Midbrain (tissue), 1 donor: ENCODE measurements at places on chromosomes 12 and 14.
A peak's percentile ranks its signal among the peaks of the same experiment; 100 is the strongest.

- DNase-seq, result no peak
Measured at GRCh38 chr12:102522768-102523167, 42.4 kb upstream of the IGF1 start.

DNA sequence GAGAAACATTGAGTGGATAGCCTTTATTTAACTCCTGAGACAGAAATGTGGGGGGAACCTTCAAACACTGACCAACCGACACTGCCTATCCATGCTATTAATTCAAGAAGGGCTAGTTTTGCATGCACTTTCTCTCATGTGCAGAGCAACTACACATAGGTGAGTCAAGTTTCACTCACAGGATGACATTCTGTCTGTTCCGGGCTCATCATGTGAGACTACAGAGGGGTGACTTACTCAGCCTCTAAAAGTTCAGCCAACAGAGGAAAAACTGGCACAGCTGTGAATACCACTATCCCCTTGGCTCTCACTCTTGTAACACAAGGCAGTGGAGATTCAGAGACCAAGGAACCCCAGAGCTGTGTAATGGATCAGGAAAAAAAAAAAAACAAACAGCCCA is 13.3 kb downstream of the BEST3 start:
- DNase-seq, result no peak

DNA sequence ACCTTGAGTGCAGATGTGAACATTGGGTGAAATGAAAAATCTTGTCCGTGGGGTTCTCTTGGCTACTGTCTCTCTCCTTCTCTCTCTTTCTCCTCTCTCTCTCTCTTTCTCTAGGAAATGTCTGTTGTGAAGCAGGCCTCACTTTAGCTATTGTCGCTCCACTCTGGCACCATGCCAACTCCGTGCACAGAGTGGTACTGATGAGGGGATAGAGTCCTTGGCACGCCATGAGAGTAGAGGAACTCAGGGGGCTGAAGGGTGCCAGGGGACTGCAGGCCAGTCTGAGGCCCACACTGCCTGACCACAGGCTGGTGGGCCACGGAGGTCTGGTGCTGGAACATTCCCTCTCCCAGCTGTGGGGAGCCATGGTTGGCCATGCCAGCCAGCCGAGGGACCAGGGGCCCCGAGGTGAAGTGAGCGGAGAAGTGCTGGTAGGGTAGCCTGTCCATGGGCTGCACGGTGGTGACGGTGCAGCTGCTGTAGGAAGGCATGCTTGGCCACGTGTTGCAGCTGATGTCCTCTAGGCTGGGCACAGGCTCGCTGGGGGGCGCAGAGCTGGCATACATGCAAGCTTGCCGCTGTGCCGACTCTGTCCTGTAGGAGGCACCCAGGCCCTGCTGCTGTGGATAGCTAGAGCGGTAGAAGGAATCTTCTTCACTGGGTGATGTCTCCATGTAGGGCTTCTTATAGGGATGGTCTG is 50.4 kb downstream of the TBX5 start:
- DNase-seq, result no peak

GRCh38 chr12:71626768-71627167 is 36.9 kb downstream of the ZFC3H1 start:
- DNase-seq, result no peak

DNA sequence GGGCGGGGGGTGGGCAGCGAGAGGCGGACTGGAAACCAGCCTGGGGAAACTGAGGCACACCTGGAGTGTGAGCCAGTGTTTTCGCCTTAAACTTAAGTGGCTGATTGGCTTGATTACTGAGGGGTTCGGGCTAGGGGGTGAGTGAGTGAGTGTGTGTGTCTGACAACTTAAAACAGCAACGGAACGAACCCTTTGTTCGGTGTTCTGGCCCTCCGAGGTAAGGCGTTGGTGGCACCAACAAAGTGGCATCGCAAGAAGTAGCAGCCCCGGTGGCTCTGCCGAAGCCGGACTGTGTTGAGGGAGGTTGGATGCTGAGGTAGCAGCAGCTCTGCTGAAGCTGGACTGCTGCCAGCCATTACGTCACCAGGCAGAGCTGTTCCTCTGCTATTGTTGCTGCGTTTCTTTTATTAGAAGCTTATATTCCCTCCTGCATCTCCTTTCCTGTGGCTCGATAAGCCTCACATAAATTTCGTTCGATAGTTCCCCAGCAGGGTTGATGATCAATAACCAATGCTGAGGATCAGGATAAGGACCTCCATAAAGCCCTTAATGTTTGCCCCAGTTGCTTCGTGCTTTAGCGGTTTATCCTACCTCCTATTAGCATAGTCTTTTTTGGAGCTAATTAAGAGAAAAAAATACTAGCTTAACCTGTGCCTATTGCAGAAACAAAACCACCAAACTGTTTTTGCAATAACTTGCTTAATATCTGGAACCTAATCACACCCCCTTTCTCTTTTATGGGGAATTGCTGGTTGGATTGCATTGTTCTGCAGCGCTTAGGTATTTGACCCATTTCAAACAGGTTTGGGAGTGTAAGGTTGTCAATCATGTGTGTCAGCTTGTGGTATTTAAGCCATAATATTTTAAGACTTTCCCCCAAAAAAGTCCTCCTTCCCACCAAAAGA is 1.3 kb downstream of the GPR137C start:
- DNase-seq, result peak; percentile 85

GRCh38 chr12:32270818-32271710 is 128.3 kb upstream of the FGD4 start:
- peak; percentile 74 for DNase-seq

DNA sequence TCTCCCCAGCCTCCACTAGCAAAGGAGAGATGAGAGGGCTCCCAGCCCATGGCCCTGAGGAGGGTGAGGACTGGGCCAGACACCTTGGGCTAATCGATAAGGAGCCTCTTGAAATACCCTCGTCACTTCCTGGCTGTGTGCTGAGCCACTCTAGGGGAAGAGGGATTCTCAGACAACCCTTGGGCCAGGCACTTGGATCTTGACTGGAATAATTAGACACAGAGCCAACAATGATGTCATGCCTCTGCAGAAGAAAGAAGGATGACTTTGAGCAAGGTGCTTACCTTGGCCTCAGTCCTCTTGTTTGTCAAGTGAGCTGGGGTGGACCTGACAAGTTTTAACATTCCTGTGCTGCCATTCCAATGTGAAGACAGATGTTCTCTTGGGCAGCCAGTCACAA is 83.1 kb downstream of the LRRC74A start:
- DNase-seq, result no peak

DNA sequence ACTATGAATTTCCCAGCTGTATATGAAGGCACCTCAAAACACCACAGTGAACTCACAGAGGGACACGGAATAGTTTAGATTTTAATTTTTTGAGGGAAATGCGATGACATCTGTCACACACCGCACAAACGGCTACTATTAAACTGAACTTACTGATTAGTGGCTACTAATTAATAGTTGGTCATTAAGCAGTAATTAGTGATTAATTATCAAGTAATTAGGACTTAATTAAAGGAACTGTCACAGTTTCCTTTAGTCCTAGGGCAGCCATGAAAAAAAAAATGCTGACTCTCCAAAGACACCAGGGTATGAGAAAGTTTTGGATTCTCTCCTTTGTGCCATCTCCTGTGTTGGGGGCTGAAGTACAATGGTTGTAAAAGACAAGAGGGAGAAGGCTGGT is 2.9 kb downstream of the OAS1 start:
- no peak for DNase-seq

GRCh38 chr12:83622205-83622604 is 935.5 kb downstream of the TMTC2 start:
- DNase-seq, result no peak

DNA sequence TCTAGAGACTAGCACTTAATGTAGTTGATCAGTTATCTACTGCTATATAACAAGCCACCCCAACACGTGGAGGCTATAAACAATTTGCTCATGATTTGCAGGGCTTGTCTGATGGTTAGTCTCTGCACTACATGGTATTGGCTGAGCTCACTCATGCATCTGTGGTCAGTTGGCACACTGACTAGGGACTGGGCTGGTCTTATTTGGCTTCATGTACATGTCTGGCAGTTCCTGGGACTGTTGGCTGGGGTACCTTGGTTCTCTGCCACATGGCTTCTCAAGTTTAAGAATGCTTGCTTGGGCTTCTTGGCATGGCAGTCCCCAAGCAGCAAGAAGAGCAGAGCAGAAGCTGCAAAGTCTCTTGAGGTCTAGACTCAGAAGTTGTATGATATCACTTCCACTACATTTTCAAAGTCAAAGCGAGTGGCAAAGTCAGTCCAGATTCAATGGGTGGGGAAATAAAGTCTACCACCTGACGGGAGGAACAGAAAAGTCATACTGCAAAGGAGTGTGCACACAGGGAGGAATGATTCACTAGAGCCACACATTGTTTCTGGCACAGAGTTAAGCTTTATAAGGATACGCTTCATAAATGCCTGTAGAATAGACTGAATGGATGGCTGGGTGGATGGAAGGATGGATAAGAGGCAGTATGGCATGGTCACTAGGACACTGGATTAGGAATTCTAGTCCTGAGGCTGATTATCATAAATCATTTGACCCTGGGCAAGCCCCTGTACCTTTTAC is 44.8 kb upstream of the PTHLH start:
- DNase-seq, result no peak

DNA sequence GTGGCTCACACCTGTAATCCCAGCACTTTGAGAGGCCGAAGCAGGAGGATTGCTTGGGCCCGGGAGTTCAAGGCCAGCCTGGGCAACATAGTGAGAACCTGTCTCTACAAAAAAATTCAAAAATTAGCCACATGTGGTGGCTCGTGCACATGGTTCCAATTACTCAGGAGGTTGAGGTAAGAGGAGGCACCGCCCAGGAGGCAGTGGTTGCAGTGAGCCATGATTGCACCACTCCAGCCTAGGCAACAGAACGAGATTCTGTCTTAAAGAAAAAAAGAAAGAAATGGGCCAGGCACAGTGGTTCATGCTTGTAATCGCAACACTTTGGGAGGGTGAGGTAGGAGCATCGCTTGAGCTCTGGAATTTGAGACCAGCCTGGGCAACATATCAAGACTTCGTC is 33.5 kb downstream of the MAP1LC3B2 start:
- DNase-seq, result no peak

GRCh38 chr12:91613223-91613779 is 430.7 kb upstream of the DCN start:
- no peak for DNase-seq

DNA sequence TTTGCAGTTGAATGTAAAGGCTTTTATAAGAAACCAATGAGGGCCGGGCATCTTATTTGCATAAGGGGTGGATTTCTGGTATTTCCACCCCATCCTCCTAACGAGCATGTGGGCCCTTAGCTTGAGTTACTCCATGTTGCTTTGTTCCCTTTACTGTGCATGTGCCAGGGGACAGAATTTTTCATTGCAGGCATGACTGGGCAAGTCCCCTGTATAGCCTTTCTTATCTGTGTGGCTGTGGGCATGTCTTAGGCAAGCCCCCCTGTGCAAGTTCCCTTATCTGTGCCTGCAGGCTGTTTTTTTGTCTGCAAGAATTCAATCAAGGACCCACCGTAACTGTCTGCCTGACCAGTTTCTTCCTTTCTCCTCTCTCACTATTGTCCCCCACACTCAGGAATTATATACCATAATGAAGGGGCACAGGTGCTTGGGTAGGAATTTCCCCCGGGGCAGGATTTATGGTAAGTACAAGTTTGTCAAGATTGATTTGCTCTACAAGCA is 152.2 kb upstream of the CNOT2 start:
- DNase-seq, result no peak

GRCh38 chr12:73053893-73054292 is 781.7 kb downstream of the TRHDE start:
- no peak for DNase-seq

- no peak for DNase-seq
Measured at GRCh38 chr12:93358821-93359220, 18.9 kb upstream of the NUDT4 start.

- no peak for DNase-seq
Measured at GRCh38 chr12:25319233-25319984, 68.7 kb upstream of the KRAS start.

DNA sequence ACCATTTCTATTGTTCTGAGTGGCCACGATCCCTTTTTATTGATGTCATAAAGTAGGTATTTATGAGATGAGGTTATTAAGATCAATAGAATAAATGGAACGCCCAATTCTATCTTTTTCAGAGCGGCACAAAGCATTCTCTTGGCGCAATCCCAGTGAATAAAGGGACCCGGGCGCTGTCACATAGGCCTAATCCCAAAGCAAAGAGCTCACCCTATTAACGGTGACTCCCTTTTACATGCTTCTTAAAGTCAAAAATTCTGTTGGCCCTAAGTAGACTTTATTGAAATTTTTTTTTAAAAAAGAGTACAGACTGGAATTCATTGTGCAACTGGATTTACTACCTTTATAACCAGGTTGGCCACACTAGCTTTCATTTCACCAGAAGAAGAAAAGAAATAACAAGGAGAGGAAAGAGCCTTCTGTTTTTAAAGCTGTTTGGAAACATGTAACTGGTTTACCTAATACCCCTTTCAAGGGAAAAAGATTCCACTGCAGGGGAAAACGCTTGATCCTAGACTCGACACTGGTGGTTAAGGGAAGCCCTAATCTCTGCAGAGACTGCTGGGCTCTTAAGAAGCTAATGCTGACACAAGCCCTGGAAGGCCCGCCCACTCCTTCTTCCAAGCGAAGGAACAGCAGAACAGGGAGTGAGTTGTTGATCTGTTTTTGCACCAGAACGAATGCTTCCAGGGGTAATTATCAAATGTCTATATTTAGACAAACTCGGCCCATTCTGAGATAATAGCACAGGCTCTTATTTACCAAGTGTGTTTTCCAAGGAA is 381.2 kb downstream of the BCL11B start:
- no peak for DNase-seq

DNA sequence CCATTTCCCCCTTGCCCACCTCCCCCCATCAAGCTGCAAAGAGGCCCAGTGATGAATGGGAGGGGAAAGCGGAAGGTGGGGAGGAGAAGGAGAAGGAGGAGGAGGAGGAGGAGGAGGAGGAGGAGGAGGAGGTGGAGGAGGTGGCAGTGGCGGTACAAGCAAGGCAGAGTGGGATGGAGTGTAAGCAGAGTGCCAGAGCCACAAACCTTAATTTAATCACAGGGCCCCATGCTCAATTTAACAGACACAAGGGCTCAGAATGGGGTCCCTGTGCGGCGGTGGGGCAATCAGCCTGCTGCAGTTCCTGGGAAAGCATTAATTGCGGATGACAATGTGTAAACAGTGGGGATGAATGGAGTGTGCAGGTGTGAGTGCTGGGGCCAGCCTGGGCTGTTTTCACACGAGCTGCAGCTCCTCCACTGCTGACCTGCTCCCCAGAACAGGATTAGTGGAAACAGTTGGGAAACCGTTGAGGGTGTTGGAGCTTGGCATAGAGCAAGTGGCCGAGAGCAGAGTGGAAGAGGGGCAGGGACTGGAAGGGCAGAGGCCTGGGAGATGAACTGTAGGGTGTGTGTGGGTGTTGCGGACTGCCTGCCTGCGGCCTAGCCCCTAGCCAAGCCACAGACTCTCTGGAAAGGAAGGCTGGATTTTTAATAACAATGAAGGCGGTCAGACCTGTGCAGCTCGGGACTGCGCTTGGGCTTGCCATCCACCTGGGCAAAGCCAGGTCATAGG is 36.4 kb upstream of the SMOC1 start:
- no peak for DNase-seq

DNA sequence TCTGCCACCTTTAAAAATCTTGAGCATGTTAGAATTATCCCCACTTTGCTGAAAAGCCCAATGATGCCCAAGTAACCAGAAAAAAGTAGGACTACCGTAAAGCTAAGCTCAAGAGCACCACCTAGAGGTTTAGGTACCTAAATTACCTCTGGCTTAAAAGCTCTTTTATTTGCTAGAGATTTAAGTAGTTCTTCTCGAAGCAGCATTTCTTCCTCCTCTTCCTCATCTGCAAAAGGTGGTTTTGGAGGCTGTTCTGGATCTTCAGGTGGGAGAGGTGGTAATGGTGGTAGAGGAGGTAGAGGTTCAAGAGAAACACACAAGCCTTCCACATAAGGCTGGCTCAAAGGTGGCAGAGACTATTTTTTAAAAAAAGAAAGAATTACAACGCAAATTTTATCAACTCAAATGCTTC is 26.9 kb downstream of the ZFC3H1 start:
- DNase-seq, result peak; percentile 77
